Upper lobe of right lung (tissue), 1 donor: ENCODE measurements at places on chromosomes 16 and 17. TPM values are rescaled to one million over a fixed set of nuclear protein-coding genes. Genes with fewer than 3 reads are reported as not detected.

- H3K27ac ChIP-seq, result no peak overlapping the region
- peaks cover 5% of the 10 kb centered on the region for H3K27me3 ChIP-seq
- no peaks in the 10 kb centered on the region for H3K36me3 ChIP-seq
- peak; percentile 5 for DNase-seq
- H3K4me3 ChIP-seq, result no peak overlapping the region
- peaks cover 3% of the 10 kb centered on the region for H3K4me1 ChIP-seq
Measured at GRCh38 chr17:77684803-77685798, 273.4 kb upstream of the TNRC6C start.

DNA sequence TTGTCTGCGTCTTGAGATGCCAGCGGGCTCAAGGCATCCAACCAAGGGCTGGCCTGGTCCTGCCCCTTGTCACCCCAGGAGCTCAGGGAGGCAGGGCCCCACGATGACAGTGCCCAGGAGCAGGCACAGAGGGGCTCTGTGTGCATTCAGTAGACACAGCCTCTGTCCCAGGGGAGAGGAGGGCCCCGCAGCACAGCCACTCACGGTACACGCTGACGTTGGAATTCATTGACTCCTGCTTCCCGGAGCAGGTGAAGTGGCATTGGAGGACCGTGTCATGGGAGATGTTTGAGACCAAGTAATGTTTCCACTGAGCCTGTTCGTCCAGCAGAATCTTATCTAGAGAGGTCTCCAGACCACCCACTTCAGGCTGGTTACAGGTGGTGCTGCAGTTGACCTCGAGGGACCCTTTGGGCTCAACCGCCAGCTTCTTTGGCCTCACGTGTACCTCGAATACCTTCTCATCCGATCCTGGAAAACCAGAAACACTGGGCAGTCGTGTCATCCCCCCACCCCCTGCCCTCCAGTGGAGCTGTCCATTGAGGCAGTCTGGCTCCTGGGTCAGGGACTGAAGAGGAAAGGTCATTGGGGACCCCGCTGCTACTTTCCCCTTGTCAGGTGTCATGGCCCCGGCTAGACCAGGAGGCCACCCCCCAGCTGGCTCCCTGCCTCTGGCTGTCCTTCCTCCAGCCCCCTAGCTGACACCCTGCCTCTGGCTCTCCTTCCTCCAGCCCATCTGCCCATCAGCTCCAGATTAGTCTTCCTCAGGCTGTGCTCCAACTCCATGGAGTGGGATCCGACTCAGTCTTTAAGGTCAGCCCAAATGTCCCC, 7.0 kb downstream of the PRR29 start:
- DNase-seq, result no peak
- H3K27me3 ChIP-seq, result no peaks in the 10 kb centered on the region
- peak overlapping the region; percentile 31 for H3K4me3 ChIP-seq

- H3K27me3 ChIP-seq, result no peaks in the 10 kb centered on the region
- peak within 1 kb of the TSS; percentile 48 for H3K4me3 ChIP-seq
- H3K36me3 ChIP-seq, result no peaks in the 10 kb centered on the region
- peak within 1 kb of the TSS; percentile 82 for H3K27ac ChIP-seq
Measured at GRCh38 chr16:28494121-28494851, at the start of gene APOBR. APOBR (plus strand) TSS chr16:28494643; CDS start chr16:28494682, 39 bp downstream.

DNA sequence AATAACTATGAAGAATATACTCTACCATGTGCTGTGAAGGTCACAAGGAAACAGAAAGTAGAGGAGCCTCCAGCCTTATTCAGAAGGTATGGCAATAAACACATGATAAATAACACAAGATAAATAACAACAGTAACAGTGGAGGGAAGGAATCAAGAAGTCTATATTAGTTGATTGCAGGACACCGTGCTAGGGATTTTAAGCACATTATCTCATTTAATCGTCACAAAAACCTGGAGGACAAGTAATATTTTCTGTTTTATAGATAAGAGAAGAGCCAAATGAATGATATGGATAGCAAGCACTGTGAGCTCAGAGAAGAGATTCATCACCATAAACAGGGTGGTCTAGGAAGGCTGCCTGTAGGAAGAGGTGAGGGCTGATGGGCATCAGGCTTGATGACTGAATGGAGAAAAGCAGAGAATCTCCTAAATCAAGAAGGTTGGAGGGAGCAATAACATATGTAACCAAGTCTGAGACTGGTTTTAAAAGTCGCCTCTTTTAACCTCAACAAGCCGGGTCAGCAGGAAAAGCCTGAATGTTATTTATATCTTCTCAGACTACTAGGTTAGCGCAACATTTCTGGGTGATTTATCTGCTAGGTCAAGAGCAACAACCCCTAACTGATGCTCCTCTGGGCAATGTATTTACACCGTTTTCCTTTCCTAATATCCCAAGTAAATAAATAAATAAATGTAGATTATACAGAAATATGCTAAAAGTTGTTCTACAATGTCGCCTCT, 8.3 kb downstream of the TOM1L2 start:
- no peak for DNase-seq
- H3K27ac ChIP-seq, result no peak overlapping the region
- H3K4me3 ChIP-seq, result no peak overlapping the region
- H3K27me3 ChIP-seq, result no peaks in the 10 kb centered on the region
- no peaks in the 10 kb centered on the region for H3K36me3 ChIP-seq

DNA sequence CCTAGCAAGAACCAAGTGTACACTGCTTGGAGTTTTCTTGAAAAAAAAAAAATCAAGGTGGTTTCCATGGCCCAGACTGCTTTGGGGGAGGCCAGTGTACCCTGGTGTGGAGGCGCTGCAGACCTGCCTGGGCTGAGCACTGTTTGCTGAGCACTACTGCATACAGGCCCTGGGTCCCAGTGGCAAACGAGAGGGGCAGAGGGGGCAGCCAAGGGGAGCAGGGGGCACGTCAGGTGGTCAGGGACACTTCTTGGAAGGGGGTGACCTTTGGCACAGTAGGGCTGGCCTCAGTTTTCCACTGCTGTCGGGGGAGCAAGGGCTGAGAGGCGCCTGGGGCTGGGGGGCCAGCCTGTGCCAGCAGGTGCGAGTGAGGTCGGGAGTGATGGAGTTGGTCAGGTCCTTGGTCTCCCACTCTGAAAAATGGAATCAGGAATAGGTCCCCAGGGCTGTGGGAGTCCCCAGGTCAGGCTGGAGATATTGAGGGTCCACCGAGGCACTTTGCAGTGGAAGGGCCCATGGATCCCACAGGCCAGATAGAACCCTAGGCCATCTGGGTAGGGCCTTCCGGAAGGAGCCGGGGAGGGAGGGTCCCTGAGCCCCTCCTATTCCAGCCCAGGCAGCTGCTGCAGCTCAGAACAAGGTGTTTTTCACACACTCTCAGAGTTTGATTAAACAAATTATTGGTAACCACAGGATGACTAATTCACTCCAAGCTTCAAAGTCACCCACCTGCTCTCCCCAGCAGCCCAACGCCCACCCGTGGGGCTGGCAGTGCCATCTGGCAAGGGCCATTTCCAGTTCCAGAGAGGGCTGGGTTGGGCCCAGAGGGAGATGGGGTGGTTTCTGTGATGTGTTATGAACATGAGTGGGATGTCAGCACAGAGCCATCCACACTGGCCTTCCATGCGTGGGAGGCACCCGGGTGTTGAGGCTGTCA, 3.5 kb downstream of the ZFPM1 start:
- peak overlapping the region; percentile 63 for H3K4me3 ChIP-seq
- H3K27ac ChIP-seq, result peak overlapping the region; percentile 71
- DNase-seq, result no peak
- H3K4me1 ChIP-seq, result peaks cover 26% of the 10 kb centered on the region

DNA sequence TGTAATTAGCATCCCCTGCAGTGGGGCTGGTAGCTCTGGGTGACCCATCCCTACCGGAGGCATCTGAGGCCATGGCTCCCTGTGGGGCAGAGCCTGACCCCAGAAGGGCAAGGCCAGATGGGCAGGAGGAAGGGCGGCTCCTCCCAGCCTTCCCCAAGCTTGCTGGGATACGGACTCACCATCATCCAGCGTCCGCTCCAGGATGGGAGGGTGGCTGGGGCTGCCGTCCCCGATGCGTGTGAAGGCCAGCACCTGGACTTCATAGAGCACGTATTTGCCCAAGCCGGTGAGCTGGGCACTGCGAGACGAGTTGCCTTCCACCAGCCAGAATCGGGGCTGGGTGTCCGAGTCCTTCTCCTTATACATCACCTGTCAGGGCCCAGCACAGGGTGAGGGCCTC, 81.6 kb upstream of the CDC42EP4 start:
- no peaks in the 10 kb centered on the region for H3K27me3 ChIP-seq
- DNase-seq, result no peak
- H3K4me3 ChIP-seq, result no peak overlapping the region

DNA sequence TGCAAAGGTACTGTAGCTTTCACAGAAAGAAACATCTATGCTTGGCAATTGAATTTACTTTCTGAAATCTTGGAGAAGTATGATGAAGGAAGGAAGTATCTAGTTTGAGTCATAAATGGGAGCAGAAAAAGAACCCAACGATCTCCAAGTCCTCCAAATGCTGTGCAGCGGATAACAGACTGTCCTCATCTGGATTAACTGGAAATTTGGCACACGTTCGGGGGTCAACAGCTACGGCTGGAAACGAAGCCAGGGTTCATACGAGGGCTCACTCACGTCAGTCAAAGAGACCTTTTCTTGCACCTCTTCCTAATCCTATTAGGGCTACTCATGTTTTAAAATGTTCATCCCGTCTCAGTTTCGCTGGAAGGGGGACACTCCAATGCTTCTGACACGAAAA, 152.0 kb downstream of the ZFHX3 start:
- DNase-seq, result no peak
- no peaks in the 10 kb centered on the region for H3K36me3 ChIP-seq

DNA sequence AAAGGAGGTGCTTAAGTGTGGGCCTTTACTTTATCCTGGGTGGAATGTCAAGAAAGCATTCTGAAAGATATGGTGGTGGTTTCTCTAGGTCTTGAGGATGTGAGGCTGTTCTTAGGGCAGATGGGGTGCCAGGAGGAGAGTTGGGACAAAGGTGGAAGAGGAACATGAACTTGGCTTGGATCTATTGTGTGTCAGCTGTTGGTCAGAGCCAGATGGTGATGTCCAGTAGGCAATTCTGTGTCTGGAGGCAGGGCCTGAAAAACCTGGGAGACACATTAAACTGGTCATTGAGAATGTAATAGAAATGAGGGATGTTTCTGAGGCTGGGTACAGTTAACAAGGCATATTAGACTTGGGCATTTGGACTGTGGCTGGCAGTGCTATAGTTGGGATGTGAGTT, 32.6 kb upstream of the RGS9 start:
- no peak overlapping the region for H3K4me3 ChIP-seq
- DNase-seq, result no peak
- no peak overlapping the region for H3K27ac ChIP-seq
- no peaks in the 10 kb centered on the region for H3K36me3 ChIP-seq
- peaks cover 14% of the 10 kb centered on the region for H3K4me1 ChIP-seq
- H3K27me3 ChIP-seq, result no peaks in the 10 kb centered on the region

DNA sequence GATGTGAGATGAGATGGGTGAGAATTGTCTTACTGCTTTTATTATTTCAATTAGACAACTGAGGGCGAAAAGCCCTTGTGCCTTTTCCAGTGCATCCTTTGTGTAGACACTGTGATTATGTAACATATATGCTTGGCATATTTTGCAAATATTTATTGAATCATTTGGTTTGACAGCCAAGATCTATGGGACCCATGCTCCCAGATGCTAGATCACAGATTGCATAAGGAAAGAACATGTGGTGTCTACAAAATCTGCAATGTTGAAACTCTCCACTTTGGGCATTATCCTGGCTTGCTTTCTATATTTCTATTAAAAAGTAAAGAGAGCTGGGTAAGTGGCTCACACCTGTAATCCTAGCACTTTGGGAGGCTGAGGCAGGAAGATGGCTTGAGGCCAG, 4.8 kb upstream of the COG1 start:
- no peaks in the 10 kb centered on the region for H3K27me3 ChIP-seq
- H3K36me3 ChIP-seq, result no peaks in the 10 kb centered on the region
- H3K4me3 ChIP-seq, result no peak overlapping the region
- DNase-seq, result no peak
- H3K27ac ChIP-seq, result no peak overlapping the region

DNA sequence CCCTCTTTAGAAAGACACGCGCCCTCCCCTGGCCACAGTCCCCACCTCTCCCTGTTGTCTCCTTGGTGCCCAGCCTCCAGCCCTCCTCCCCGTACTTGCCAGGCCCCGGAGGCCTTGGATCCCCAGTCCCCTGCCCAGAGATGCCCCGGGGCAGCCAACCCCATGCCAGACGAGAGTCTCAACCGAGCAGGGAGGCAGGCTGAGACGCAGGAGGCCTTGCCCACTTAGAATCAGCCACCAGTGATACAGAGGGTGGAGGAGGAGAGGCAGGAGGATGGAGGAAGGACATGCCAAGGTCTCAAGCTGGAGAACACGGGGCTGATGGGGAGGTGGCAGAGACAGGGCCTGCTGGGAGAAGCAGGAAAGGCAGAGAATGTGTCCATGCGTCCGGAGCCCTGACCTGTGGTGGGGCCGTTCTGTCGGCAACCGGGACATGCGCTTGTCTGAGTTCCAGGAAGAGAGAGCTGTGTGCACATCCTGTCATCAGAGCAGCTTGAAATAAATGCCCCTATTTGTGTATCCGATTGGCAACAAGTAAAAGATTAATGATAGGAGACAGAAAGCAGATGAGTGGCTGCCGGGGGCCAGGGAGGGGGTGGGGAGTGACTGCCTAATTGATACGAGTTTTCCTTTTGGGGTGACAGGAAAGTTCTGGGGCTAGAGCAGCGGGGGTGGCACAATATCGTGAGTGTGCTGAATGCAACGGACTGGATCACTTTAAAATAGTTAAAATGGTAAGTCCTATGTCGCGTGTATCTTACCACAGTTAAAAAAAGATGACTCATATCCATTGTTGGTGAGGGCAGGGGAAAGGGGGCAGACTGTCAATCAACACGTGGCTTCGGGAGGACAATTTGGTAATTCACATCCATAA, 44.7 kb upstream of the MEAK7 start:
- no peaks in the 10 kb centered on the region for H3K4me1 ChIP-seq
- H3K27me3 ChIP-seq, result no peaks in the 10 kb centered on the region
- peak overlapping the region; percentile 60 for H3K27ac ChIP-seq

DNA sequence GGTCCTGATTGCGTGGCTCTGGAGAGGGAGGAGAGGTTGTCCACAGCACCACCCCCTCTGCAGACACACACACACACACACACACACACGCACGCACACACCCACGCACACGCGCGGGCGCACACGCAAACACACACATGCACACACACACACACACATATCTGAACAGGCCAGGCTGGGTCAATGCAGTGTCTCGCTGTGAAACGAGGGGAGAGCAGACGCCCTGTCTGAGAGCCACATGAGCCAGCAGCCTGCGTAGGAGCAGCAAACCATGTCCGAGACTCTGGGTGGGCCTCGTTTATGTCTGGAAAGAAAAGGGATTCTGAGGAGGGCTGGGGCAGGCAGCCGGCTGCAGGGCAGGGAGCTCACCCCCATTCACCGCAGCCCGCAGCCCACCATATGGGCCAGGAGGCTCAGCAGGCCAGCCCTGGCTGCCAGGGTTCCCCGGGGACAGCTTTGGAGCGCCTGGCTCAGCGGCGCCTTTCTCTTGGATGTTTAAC, 93.3 kb upstream of the TNRC6C start:
- H3K27ac ChIP-seq, result no peak overlapping the region
- H3K4me1 ChIP-seq, result peaks cover 4% of the 10 kb centered on the region
- H3K36me3 ChIP-seq, result no peaks in the 10 kb centered on the region
- no peak overlapping the region for H3K4me3 ChIP-seq
- peak; percentile 40 for DNase-seq

PIRT gene
- total RNA-seq, result not detected

SLC12A3 gene
- not detected for total RNA-seq

CIITA gene
- total RNA-seq, result 78.9 TPM

KRT25 gene
- not detected for total RNA-seq

SPNS3 gene
- 0.87 TPM for total RNA-seq

ST6GALNAC2 gene
- 24.5 TPM for total RNA-seq
